ENCODE measurements at places on chromosomes 13 and 19.

- DNase-seq: peak; percentile 40
Measured at GRCh38 chr19:13849991-13850909, 26.7 kb upstream of the NANOS3 start.

- peak; percentile 15 for DNase-seq
Measured at GRCh38 chr13:49587311-49587847, 2.0 kb upstream of the RCBTB1 start.

DNA sequence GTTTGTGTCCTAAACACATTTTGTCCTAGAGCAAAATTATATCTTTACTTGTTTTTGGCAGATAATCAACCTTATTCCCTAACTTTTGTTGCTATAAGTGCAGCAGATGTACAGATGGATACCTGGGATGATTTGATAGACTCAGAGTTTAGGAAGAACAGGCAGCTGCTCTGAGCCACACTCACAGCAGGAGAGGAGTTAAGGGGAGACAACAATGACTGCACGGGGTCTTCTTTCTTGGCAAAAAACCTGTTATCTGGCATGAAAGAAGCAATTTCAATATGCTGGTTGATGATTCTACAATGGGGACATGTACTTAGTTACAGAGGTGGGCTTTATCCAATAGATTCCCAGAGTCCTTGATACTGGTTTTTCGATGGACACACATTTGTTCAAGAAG, 258.9 kb upstream of the PCDH9 start:
- no peak for DNase-seq

DNA sequence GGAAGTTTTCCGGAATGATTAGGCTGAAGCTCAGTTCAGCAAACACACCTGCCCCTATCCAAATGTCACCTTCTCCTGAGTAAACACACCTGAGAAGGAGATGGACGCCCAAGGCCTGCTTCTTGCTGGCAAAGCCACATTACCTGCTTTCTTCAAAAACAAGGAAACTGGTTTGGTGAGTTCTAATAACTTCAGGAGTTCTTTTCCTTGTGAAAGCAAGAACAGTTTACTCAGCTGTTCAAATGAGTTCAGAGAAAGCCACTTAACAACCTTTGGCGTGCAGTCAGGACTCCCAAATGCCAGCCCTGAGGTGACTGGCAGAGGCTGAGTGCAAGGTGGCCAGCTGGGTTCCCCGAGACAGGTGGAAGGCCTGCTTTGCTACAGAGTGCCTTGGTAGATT, 160.5 kb downstream of the STK24 start:
- no peak for DNase-seq

GRCh38 chr19:8673276-8673891, 25.2 kb downstream of the ACTL9 start:
- no peak for DNase-seq

DNA sequence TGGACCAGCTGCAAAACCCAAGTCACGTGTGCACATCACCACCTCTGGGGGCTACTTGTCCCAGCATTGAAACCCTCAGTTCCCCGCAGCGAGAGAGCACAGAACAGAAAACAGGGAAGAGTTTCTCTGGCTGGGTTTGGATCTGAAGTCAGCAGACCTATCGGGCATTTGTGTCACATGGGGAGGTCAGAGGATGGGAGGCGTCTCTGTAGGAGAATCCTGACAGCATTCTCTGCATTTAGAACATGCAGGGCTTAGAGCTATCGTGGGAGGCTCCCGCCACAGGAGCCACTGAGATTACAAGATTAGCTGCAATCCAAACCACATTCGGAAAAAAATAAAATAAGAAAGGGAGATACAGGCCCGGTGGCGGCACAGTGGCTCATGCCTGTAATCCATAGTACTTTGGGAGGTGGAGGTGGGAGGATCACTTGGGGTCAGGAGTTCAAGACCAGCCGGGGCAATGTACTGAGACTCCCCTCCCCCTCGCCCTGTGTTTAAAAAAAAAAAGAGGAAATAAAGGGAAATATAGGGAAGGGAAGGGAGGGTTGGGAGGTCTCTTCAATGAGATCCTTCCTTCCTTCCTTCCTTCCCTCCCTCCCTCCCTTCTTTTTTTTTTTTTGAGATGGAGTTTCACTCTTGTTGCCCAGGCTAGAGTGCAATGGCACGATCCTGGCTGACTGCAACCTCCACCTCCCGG, 2.9 kb upstream of the TLE6 start:
- no peak for DNase-seq

DNA sequence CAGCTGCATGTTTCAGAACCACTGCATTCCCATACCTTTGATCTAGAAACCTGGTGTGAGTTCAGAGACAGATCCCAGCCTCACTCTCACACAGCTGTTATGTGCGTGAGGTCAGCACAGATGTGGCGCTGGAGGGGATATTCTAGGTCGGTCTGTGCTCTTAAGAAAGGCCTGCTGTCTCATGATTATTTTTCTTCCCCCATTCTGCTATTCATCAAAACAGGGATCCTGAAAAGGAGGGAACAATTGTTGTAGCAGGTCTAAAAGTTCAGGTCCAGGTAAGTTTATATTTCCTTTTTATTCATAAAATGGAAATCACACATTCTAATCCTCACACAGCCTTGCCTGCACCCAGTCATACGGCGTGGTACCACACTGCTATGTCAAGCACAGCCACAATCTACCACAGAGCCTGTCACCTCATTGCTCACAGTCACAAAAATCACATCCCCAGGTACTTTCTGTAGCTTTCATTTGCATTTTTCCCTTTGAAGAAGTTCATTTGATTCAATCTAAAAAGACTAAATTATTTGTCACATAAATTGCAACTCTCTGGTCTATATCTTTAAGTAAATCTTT, 867 bp downstream of the ZNF546 start:
- DNase-seq: no peak

DNA sequence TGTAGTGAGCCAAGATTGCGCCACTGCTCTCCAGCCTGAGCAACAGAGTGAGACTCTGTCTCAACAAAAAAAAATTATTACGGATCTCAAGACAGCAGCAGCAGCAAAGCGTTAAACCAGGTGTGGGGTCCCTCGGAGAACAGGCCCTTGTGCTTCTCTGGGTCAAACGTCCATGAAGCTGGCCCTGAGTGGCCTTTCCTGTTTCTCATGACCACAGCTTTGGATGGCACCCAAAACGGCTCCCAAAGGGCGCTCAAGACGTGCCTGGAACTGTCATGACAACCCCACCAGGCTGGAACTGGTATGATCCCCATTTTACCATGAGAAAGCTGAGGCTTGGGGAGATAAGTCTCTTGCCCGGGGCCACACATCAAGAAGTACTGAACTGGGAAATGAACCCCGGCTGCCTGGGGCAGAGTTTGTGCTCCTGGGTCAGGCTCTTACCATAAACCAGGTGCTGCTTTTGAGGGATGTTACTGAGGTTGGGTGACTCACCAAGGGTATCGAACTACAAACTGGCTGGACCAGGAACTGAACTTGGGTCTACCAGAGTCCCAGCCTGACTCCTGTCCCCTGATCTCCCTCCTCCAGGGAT, 11.6 kb upstream of the SAMD1 start:
- no peak for DNase-seq

DNA sequence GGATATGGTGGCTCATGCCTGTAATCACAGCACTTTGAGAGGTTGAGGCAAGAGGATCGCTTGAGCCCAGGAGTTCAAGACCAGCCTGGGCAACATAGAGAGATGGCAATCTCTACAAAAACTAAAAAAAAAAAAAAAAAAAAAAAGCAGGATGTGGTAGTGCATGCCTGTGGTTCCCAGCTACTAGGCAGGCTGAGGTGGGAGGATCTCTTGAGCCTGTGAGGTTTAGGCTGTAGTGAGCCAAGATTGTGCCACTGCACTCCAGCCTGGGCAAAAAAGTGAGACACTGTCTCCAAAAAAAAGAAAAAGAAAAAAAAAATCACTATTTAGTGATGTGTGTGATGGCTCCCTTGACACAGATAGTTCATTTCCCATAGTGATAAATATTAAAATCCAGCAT, 365.0 kb upstream of the NBEA start:
- DNase-seq: no peak

DNA sequence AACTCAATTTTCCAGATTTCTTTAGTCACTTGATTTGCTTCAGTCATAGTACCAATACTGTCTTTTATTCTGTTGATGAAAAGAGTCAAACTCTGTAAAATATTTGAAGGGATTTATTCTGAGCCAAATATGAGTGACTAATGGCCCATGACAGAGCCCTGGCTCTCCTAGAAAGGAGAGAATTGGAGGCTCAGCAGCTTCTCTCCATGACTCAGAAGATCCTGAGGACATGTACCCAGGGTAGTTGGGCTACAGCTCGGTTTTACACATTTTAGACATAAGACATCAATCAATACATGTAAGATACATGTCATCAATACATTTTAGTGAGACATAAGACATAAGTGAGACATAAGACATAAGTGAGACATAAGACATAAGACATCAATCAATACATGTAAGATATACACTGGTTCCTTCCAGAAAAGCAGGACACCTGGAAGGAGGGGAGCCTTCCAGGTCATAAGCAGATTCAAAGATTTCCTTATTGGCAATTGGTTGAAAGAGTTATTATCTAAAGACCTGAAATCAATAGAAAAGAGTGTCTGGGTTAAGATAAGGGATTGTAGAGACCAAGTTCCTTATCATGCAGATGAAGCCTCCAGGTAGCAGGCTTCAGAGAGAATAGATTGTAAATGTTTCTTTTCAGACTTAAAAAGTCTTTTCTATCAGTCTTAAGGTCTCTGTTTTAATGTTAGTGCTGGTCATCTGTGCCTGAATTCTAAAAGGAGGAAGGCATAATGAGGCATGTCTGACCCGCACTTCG, 179.8 kb upstream of the RFC3 start:
- DNase-seq: no peak

GRCh38 chr13:43631106-43631505, 155.7 kb downstream of the ENOX1 start:
- no peak for DNase-seq

- DNase-seq: no peak
Measured at GRCh38 chr19:38805180-38805579, 7.6 kb downstream of the LGALS4 start.

GRCh38 chr19:57363688-57364181, 384 bp downstream of the TRAPPC2B start:
- peak; percentile 40 for DNase-seq

- DNase-seq: no peak
Measured at GRCh38 chr19:46896076-46896794, 35.4 kb downstream of the ARHGAP35 start.

GRCh38 chr19:17658666-17659065, 29.5 kb downstream of the UNC13A start:
- no peak for DNase-seq

GRCh38 chr19:54434873-54435214, 14.2 kb upstream of the LENG8 start:
- DNase-seq: no peak

DNA sequence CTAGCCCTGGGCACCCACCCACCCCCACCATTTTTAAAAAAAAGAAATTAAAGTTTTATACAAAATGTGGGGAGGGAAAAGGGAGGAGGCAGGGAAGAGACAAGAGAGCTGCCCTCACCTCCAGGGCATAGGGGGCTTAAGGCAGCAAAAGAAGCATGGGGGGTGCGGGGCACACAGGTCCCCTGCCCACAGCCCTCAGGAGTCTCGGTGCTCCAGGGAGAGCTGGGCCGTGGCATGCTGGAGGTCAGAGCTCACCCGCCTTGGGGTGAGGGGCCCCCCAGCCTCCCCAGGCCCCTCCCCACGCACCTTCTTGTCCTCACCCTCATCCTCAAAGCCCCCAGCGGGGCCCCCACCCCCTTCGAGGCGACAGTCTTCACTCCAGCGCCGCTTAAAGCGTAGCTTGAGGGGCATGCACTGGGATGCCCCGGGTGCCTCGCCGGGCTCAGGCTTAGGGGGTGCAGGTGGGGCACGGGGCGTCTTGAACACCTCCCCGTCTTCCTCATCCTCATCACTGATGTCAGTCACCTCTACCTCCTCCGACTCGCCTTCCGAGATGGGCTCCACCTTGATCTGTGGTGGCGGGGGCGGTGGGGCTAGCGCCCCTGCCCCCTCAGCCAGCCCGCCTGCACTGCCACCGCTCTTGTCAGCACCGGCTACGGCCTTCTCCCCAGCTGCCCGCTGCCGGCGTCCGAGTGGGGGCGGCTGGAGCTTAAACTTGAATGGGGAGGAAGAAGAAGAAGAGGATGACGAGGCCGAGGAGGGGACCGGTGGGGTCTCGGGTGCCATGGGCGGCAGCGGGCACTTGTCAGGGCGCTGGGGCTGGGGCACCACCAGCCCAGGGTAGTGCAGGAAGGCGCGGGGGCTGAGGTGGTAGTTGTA, 6.1 kb upstream of the GSK3A start:
- no peak for DNase-seq

GRCh38 chr13:43916828-43917227, 37.1 kb downstream of the LACC1 start:
- DNase-seq: no peak

DNA sequence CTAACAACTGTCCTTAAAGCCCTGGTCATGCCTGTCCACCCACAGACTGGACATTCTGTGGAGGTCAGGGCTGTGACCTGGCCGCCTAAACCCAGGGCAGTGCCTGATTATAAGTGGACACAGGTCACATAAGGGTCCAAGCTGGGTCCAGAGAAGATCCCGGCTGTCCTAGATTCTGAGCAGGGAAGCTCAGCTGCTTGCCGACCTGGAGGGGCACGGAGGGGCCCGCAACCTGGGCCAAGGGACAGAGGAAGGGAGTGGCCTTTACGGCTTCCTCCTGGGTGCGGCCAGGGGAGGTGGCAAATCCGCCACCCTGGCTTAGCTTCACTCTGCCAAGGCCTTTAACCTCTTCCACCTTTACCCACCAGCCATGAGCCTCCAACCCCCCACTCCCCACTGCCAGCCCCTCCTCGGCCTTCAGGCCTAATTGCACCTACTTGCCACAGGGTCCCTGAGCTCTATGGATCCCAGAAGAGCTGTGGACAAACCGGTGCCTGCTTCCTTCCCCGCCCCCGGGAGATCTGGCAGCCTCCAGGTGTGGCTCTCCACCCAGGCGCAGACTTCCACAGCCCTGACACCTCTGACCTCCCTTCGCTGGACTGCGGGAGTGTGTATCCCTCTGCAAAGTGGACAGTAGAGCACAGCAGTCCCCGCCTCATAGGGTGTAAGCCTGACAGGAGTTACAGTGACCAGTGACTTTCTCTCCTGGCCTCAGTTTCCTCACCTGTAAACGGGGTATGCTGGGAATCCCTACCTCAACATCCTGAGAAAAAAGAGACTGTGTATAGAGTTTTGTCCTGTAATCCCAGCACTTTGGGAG, 1.7 kb downstream of the CD320 start:
- no peak for DNase-seq

GRCh38 chr13:38862443-38862842, 128.2 kb downstream of the STOML3 start:
- no peak for DNase-seq

GRCh38 chr13:82800391-82800790, 1081.9 kb downstream of the SLITRK1 start:
- DNase-seq: no peak

GRCh38 chr13:70249332-70250064, 141.2 kb upstream of the KLHL1 start:
- DNase-seq: peak; percentile 6

GRCh38 chr13:21402586-21403307, 56.4 kb downstream of the ZDHHC20 start:
- DNase-seq: no peak

GRCh38 chr19:3046698-3047495, 15.4 kb downstream of the TLE5 start:
- no peak for DNase-seq

GRCh38 chr19:17766543-17767131, 15.4 kb downstream of the FCHO1 start:
- peak; percentile 75 for DNase-seq

Measured in H54 (cell line).